ENCODE measurements at places on chromosomes 5 and 9. TPM values are rescaled to one million over a fixed set of nuclear protein-coding genes. Genes with fewer than 3 reads are reported as not detected.

The FNIP1 gene
- total RNA-seq: 53.9 TPM

The ADAMTS2 gene
- total RNA-seq: 3.8 TPM

GRCh38 chr9:129828051-129828450 is 4.1 kb upstream of the TOR1A start:
- no peak for DNase-seq

GRCh38 chr9:18526685-18527084 is 52.7 kb downstream of the ADAMTSL1 start:
- no peak for DNase-seq

GRCh38 chr5:56612759-56613158 is 202.6 kb upstream of the MAP3K1 start:
- DNase-seq: no peak

DNA sequence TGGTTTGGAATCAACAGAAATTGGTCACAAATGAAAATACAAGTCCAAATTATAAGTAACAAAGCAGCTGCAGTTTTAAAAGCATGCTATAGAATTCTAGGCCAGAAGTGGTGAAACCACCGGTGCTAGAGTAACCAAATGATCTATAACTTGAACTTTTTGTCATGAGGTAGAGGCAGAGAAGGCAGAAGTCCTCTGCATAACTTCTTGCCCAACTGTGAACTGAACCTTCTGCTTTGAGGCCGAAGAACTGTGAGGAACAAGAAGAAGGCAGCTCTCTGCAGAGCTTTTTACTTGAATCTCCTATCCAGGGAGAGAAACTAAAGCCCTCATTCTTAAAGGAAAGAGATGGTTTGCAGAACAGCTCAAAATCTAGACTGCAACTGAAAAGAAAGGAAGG is 36.2 kb upstream of the TENT2 start:
- DNase-seq: no peak

GRCh38 chr9:68876681-68877080 is 137.2 kb downstream of the PRKACG start:
- no peak for DNase-seq

DNA sequence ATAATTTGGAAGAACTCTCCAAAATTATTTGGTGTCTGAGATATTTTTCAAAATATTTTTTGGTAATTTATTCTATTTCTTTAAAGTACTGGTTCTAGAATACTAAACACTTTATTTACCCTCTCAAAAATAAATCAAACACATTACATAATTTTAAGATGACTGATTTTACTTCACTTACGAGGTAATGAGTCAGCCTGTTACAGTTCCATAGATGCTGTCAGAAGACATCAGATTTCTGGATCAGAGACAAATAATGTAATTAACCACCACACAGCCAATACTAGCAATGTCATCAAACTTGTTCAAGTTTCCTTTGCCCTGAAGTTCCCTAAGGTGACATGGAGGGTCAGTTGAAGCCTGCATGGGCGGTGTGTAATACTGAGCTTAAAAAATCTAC is 106.1 kb upstream of the CDH9 start:
- DNase-seq: no peak

DNA sequence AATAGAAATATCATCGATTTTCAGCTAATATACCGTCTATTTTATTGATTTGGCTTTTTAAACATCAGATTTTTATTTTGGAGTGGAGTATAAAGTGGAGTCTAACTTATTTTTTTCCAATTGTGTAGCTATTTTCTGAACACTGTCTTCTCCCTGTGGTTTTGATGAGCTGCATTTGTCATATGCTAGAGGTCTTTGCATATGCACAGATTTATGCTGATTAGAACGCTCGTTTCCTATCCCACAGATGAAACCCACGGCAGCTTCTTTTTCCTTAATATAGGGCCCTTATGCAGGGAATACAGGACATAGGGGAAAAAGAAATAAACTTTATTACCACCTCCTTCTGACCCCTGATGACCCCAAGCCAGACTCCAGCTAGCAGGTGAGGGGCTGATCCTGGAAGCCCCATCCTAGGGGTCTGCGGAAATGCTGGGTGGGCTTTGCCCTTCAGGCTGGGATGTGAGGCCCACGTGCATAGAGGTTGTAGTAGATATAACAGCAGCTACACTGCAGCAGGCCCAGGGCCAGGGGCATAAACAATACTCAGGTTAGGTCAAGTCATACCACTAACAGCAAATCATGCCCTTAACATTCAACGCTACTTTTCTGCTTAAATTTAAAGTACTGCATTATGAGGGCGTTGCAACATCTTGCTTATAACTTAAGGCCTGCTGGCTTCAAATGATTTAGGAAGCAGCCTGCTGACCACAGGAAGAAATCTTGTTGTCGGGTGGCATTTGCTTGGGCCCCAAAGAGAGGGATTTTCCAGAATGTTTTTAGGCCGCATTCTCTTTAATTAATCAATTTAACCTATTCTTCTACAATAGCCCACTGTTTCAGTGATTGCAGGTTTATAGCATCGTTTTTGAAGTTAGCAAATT is 28.5 kb downstream of the MVB12B start:
- DNase-seq: no peak

GRCh38 chr9:128162215-128163026 is 2.4 kb downstream of the BBLN start:
- peak; percentile 51 for DNase-seq
